ENCODE measurements at places on chromosomes 4 and X. TPM values are rescaled to one million over a fixed set of nuclear protein-coding genes. Genes with fewer than 3 reads are reported as not detected.

RNF150 gene
- total RNA-seq, result 1.1 TPM

HMGN5 gene
- 1.7 TPM for total RNA-seq

DDX53 gene
- total RNA-seq, result not detected

CT55 gene
- 0.10 TPM for total RNA-seq

IRAK1 gene
- total RNA-seq, result 44.6 TPM

MMGT1 gene
- 15.5 TPM for total RNA-seq

SMIM10L2A gene
- 7.0 TPM for total RNA-seq

MAGED2 gene
- total RNA-seq, result 216 TPM

ZBED1 gene
- 55.4 TPM for total RNA-seq

DNA sequence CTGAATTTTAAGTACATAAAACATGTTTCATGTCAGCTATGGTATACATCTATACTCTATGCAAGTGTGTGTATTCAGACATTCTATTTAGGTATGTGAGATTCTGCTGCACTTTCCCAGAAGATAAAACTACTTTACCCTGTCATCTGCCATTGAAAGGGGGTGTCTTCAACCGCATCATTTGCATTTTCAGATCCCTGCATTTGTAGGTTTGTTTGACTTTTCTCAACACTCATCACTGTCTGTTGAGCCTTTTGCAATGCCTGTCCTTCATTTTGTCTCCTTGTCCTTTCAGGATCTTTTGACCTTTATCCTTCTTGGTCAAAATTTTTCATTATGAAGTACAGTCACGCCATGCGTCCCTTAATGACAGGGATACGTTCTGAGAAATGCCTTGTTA is 103.5 kb downstream of the TMA16 start:
- DNase-seq, result no peak

GRCh38 chrX:105969487-105969886 is 69.0 kb downstream of the SERPINA7 start:
- DNase-seq, result no peak

- DNase-seq, result no peak
These were observed 830.9 kb upstream of the NDST4 start for GRCh38 chr4:115944146-115944905.

- DNase-seq, result no peak
These were observed 11.0 kb upstream of the CWH43 start for GRCh38 chr4:48974979-48975640.

- DNase-seq, result no peak
These were observed 85.5 kb downstream of the NFKB1 start for GRCh38 chr4:102586644-102587021.

DNA sequence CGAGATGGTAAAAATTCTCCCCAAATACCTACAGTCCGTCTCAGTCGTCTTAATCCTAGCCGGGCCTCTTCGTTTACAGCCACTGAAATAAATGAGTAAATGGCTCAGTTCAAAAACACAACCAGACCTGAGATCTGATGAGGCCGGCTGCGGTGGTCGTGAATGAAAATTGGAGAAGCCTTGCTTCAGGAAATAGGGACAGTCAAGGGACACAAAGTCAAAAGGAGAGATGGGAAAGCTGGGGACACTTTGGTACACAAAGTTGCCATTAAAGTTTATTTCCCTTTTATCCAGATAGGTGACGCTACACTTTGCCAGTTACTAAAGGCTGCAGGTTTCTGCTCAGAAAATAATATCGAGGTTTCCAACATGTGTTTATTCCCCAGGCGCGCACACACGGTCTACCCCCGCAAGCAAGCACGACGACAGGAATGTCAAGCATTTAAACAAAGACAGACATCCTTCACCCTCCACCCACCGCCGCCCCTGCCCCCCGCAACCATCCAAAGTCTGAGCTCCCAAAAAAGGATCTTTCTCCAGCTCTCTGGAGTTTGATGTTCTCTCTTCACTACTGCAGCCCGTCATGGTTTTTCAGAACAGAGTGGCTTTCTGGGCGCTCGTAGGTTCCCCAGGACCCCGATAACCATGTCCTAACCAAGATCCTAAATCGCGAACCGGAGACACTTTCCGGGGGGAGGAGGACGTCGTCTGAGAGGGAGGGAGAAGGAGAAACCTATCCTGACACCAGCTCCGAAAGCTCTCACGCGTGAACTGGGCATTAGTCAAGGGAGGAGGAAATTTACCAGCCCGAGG is 1.3 kb upstream of the PCDH7 start:
- DNase-seq, result peak; percentile 43

- DNase-seq, result no peak
These were observed 60.2 kb downstream of the CHRNA9 start for GRCh38 chr4:40395166-40395900.

GRCh38 chrX:69543572-69543971 is 39.4 kb downstream of the NALF2 start:
- no peak for DNase-seq

DNA sequence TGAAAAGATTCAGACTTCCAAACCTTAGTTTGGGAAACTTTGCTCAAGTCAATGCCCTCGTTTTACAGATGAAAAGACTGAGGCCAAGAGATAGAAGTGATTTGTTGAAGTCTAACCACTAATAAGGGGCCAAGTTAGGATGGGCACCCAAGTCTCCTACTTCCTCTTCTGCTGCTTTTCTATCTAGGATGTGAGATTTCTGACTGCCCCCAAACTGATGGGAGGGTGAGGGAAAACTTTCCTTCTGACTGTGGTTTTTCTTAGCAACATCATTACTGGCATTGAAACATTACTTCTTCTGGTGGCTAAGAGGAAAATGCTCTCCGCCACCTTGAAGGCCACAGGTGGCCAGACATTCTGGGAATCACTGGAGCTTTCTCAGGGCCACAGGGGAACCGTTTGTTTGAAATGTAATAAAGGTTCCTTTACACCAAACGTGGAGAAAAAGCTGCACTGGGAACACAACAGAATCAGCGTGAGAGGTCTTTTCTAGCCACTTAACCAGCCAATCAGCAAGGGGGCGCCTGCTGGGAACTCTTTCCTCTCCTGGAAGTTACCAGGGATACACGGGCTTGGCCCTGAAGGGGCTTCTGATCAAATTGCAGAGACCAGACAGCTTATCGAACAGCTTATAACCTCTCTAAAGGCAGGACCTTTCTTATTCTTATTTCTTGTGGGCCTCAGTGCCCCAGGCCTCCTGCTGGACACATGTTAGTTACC is 115.9 kb upstream of the TEX13D start:
- DNase-seq, result peak; percentile 31

DNA sequence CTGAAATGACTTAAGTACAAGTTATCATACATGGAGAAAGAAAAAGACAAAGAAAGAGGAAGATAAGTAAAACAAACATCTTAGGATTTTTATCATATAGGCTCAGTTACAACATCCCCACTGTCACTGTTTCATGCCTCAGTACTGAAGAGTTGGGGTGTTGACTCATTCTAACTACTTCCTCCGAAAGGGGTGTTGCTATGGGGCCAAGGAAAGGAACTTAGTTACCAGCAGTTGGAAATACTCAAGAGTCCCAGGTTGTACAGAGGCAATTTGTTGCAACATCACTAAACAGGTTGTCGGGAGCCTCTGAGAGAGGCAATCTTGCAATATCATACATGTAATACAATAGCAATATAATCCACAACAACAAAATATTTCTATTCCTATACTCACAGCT is 1264.7 kb downstream of the PCDH7 start:
- DNase-seq, result no peak

DNA sequence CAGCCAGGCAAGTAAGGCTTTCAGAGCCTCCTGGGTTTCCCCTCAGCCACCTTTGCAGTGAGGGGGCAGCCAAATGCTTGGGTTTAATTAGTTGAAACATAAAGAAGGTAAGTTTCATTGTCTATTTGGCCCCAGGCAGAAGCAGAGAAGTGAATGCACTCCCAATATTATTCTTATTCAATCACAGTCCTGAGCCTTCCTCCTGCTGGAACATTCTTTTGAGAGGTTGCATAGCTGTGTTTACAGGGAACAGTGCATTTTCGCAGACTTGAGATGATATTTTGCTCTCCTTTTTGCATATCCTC is 13.9 kb downstream of the SLC2A9 start:
- DNase-seq, result no peak

GRCh38 chr4:160562661-160563060 is 1459.8 kb downstream of the RAPGEF2 start:
- DNase-seq, result no peak

DNA sequence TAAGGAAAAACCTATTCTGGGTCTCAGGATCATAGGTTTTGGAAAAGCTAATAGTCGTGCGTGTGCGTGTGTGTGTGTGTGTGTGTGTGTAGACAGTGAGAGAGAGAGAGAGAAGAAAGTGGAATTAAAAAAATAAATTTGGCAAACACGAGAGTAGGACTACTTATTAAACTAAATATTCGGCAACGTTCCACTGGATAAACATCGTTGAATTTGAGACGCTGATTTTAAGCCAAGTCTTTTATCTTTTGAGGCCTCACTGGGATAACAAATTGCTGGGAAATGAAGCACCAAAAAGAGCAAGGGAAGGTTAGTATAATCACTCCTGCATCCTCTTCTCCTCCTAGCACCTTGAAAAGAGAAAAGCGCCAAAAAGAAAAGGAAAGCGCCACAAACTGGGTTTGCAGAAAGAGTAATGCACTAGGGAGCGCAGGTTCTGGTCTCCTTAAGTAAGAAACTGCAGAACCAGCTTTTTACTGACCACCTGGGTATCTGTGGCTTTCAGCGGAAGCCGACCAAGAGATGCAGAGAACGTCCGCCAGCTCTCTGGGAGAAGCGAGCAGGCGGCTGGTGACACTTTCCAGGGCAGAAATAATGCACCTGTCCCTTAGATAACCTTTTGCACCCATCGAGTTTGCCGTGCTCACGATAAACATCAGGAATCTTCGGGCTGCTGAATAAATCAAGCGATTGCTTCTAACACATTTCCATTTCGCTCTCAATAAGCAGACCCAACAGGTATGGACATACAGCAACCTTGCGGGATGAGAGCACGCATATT is 3.4 kb downstream of the ATOH1 start:
- DNase-seq, result peak; percentile 46

- DNase-seq, result no peak
These were observed 105.2 kb downstream of the RNF150 start for GRCh38 chr4:141028024-141028529.

GRCh38 chr4:117084866-117085701 is at the start of gene TRAM1L1:
TSS of gene TRAM1L1 (minus strand) at chr4:117085576. CDS start at chr4:117085393, 183 bp downstream.
- DNase-seq, result peak; percentile 76

DNA sequence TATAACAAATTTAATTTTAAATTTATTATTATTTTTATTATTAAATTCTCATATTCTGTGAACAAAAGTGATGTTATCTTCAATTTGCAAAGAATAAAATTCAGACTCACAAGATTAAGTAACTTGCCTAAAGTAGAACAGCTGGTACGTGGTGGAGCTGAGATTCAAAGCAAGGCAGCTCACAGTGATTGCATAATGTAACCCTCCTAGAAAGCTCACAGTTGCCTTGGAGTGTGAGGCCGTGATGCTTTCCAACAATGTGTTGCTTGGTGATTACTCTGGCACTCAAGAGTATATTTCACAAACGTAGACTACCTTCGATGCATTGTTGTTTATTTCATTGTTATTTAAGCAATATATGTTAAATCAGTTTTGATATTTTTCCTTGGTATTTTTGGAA is 1039.2 kb upstream of the PABPC4L start:
- DNase-seq, result no peak

GRCh38 chrX:25178555-25178954 is 162.8 kb upstream of the ARX start:
- no peak for DNase-seq

- no peak for DNase-seq
These were observed 90.6 kb downstream of the SORBS2 start for GRCh38 chr4:185721190-185722028.

DNA sequence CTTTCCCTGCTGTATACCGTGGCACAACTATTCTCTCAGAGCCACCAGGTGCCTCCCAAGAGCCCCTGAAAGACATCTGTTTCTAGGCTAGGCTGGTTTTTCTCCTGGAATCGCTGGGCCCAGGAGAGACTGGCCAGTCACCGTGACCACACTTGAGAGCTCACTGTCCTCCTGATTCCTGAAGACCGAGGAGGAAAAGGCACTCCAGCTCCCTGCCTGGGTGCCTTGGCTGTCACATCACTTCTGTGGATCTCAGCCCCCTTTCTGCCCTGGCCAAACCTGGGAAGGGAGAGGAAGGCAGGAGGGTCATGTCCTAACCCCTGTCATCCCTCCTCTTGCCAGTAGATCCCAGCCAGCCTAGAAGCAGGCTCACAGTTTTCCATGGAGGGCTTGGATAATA is 54.7 kb upstream of the LAS1L start:
- no peak for DNase-seq

- DNase-seq, result no peak
These were observed 163.4 kb downstream of the FBXW7 start for GRCh38 chr4:152372444-152372843.

- no peak for DNase-seq
These were observed 558.7 kb downstream of the SPRY1 start for GRCh38 chr4:123955167-123955800.

GRCh38 chrX:24259544-24260240 is 54.2 kb downstream of the SUPT20HL2 start:
- peak; percentile 53 for DNase-seq

DNA sequence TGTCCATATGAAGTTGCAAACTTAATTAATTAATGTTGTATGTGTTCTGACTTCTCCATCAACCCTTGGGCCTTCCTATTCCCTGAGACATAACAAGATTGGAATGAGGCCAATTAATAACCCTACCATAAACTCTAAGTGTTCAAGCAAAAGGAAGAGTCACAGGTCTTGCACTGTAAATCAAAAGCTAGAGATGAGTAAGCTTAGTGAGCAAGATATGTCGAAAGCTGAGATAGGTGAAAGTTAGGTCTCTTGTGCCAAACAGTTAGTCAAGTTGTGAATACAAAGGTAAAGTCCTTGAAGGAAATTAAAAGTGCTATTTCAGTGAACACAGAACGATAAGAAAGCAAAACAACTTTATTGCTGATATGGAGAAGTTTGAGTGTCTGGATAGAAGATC is 58.2 kb upstream of the GPRIN3 start:
- no peak for DNase-seq

DNA sequence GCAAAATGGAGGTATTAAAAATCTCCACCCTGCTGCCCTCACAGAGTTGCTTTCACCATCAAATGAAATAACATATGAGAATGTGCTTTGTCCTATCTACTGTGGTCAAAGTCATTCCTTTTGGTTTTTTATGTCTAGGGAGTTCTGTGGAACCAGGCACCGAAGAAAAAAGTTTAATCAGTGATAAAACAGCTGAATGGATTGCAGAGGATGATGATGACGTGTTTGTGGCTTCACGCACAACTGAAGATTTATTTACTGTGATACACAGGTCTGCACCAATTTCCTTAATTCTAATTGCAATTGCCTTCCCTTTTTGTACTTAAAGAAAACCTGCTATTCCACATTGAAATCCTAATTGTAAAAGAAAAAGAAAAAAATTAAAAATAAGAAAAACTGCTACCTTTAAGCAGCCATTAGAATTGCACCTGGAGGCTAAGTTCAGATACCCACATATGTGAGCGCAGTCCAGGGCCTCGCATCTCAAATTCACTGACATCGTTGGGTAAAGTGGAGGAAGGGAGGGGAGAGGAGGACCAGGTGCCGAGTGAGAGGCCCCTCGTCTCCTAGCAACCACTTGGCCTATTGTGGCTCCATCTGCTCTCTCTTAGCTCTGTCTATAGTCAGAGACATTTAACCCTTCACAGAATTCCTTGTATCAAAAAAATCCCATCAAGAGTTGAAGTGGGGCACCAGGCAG is 10.5 kb upstream of the RTL5 start:
- DNase-seq, result no peak

Measured in H7 (cell line).